ENCODE measurements at places on chromosomes 13 and 19. TPM values are rescaled to one million over a fixed set of nuclear protein-coding genes. Genes with fewer than 3 reads are reported as not detected.

The POU2F2 gene
- total RNA-seq, result 3.8 TPM

The IGFLR1 gene
- total RNA-seq, result 7.7 TPM

GRCh38 chr19:35862528-35862927 is 5.8 kb downstream of the KIRREL2 start:
- DNase-seq, result no peak

GRCh38 chr13:78784014-78784750 is 125.2 kb upstream of the OBI1 start:
- no peak for DNase-seq

GRCh38 chr19:51600940-51601580 is 29.1 kb downstream of the SIGLEC5 start:
- peak; percentile 23 for DNase-seq

DNA sequence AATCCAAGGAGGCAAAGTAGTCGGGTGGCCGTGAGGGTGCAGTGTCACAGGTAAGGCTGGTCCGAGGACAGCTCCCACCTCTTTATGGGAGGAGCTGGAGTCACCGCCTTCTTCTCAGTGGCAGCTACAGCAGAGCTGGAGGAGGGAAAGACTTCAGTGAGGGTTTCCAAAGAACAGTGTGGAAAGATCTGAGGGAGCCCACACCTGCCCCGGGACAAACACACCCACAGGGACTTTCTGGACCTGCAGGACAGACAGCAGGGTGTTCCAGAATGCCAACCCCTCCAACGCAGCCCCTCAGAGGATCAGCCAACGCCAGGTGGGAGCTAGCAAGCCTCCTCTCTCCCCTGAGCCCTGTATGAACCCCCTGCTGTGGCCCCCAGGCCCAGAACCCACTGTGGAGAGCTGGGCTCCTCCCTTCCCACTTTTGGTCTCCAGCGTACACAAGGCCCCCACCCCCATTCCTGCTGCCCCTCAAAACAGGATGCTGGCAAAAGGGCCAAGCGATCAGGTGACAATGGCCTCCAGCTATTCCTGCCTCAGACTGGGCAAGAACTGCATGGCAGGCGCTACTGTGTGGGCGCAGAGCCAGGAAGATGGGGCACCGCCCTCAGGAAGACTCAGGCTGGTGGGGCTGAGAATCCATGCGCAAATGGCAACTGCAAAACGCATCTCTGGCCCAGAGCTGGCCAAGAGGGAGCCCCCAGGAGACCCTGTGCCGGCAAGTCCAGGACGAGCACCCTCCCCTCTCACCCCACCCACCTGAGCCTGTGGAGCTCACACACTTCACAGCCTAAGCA is 3.5 kb upstream of the CD320 start:
- DNase-seq, result peak; percentile 79

The FPR3 gene
- total RNA-seq, result 7.5 TPM

- no peak for DNase-seq
Measured at GRCh38 chr19:52742516-52742915, 7.7 kb upstream of the ZNF611 start.

DNA sequence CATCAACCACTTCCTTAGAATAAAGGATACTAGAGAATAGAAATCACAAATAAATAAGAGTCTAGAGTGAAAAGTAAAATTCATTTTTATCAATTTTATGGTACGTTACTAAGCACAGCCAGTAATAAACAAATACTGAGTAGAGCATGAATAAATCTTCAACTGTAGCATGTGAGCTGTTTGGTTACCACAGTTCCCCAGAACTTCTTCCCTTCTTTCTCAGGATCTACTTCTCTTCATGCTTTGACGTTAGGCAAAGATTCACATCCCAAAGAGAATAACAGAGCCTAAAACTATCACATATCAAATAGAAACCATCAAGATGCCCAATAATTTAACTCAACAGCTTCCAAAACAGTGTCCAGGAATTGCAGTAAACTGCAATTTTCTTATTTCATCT is 7.4 kb downstream of the RUBCNL start:
- DNase-seq, result no peak

- no peak for DNase-seq
Measured at GRCh38 chr13:61672756-61673155, 257.1 kb upstream of the PCDH20 start.

The C19orf47 gene
- 11.2 TPM for total RNA-seq

GRCh38 chr19:18847549-18848463 is 16.0 kb downstream of the UPF1 start:
- no peak for DNase-seq

DNA sequence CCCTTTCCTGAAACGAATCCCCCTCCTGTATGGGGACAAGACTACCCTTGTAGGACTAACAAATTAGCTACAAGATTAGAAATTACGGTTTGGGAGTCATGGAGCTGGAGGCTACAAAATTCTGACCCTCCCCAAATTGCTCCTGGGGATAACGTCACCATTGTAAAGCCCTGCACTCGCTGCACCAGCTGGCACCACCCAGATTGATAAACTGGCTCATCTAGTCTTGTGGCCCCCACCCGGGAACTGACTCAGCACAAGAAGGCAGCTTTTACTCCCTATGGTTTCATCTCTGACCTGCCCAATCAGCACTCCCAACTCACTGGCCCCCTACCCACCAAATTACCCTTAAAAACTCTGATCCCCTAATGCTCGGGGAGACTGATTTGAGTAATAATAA is 150.6 kb upstream of the TSC22D1 start:
- no peak for DNase-seq
